ENCODE measurements at places on chromosomes 5 and 9.

DNA sequence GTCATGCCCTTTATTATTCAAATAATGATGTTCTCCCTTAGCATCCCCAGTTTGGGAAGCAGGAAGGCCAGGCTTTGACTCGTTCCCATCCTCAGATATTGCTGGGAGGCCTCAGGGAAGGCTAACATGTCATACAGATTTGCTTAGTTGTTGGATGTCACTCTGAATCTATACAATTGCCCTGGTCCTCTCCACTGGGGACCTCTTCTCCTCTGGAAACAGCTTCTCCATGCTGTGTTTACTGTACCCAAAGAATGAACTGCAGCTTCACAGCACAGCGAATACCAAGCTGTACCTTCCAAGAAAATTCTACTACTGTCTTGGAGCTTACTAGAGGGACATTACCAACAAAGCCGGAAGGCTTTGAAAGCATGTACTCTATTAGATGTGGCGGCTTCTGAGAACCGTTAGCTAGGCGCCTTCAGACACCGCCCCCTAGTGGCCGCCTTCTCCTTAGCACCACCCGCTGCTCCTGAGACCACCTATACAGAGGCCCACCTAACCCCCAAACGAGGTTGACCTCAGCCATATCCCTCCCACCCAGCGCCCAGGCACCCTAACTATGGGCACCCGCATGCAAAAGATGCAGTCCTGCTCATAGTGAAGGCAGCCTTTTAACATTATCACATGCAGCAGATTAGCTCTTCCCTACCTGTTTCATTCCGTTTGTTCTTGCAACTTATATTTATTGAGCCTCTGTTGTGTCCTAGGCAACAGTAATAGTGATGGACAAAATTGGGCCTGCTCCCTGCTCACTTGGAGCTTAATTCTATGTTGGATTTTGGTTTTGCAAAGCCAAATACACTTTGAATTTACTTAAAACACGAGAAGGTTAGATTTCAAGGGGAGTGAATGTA, 34.9 kb upstream of the FOXI1 start:
- DNase-seq: no peak

DNA sequence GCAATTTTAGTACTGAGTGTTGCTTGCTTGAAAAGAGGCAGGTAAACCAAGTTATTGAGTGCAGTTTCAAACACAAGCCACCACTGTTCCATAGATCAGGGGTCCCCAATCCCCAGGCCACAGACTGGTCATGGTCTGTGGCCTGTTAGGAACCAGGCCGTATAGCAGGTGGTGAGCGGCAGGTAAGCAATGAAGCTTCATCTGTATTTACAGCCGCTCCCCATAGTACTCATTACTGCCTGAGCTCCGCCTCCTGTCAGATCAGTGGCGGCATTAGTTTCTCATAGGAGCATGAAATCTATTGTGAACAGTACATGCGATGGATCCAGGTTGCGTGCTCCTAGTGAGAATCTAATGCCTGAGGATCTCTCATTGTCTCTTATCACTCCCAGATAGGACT, 41.5 kb upstream of the ABL1 start:
- DNase-seq: no peak

DNA sequence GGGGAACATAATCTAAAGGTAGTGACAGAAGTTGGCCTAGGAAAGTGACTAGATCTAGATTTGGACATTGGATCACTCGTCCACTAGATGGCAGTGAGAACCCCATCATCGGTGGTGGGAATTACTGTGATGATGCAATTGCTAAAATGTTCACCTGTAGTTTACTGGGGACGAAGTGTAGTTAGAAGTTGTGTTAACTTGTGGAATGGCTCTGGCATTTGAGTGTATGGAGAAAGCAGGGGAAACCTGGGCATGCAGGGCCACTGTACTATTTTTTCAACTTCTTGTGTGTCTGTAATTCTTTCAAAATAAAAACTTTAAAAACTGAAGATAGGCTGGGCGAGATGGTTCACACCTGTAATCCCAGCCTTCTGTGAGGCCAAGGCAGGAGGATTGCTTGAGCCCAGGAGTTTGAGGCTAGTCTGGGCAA, 75.5 kb downstream of the PHAX start:
- DNase-seq: no peak

DNA sequence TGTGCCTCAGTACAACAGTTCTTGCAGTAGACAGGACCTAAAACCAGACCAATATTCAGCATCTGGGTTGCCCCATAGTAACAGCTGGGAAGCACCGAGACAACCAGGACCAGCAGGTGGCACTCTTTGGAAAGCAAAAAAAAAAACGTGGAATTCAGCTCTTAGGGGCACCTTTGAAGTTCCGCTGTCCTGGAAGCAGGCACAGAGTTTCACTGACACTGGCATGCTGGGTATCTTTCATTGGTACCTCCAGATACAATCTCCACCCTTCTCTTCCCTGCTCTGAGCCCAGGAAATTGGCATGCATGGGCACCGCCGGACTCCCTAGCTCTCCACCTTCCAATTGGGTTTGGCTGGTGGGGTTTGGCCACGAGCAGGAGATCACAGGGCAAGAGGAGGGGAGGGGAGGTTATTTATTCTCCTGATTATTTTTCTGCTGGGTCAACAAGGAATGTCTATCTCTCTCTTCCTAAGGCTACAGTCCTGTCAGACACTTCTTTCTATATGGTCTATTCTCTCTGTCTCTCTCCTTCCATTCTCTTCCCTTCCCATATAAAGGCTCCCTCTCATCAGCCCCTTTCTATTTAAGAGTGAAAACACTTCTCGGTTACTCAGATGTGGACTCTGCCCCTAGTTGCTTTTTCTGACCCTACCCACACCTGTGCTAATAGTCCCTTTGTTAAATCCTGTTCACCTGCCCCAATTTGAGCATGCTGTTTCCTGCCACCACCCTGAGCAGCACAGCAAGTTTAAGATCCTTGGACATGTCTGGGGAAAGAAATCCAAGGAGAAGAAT, 1.9 kb upstream of the IDNK start:
- no peak for DNase-seq

GRCh38 chr5:145826895-145827674, 8.1 kb downstream of the PRELID2 start:
- DNase-seq: no peak

DNA sequence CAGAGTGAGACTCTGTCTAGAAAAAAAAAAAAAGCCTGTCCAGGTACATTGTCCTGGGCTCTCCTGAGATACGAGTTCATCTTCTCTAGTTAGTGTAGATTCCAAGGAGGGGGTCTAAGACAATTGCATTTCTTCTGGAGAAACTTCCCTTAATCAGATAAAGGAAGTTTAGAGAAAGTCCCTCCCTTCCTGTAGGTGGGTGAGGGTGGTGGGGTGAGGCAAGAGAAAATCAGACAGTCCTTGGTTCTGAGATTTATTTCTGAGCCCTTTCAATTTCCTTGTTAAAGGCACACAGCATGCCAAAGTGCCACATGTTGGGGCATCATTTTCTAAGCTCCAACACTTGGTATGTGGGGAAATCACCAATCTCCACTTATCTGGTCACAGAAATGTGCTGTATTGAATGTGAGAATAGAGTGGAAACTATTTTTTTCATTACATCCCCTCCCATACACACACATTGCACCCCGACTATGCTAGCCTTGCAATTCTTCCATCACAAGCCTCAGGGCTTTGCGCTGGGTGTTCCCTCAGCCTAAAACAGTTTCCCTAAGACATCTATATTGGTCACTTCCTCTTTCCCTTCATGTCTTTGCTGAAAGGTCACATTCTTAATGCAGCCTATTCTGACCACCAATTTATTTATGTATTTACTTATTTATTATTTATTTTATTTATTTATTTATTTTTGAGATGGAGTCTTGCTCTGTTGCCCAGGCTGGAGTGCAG, 5.1 kb upstream of the TUT7 start:
- DNase-seq: no peak

- DNase-seq: no peak
These were observed 39.4 kb downstream of the KDM3B start for GRCh38 chr5:138391859-138392386.

DNA sequence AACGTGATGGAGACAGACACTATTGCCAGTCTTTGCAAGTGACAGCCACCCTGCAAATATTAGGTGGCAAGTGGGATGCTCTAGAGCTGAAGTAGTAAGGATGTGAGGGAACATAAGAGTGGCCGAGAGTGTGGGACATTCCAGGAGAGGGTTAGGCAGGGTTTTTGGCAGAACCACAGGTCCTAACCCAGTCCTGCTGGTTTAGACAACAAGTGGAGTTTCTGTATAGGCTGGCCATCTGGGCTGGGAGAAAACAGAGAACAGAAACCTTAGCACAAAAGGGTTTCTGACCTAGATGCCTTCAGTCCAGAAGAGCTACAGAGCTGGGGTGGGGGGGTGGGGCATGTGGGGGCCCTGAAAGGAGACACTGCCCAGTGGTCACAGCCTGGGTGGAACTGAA, 107.4 kb downstream of the TMEM174 start:
- no peak for DNase-seq

DNA sequence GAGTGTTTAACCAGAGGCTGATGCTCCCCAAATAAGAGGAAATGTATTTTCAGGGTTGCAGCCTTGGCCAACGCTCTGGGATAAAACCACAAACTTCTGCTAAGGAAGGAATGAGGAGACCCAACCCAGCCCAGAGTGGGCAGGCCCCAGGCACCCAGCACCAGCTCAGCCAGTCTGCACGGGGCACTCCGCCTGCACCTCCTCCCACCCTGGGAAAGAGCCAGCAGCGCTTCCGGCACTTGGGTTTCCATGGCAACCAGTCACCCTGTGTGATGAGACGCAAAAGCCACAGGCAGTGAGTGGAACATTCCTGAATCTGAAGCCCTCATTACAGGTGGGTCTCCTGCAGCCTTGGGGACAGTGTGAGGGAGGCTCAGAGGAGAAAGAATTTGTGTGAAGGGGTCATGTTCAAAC, 85.2 kb upstream of the ZBTB43 start:
- DNase-seq: no peak

- DNase-seq: no peak
These were observed 326.6 kb downstream of the ARL15 start for GRCh38 chr5:53983568-53984460.

DNA sequence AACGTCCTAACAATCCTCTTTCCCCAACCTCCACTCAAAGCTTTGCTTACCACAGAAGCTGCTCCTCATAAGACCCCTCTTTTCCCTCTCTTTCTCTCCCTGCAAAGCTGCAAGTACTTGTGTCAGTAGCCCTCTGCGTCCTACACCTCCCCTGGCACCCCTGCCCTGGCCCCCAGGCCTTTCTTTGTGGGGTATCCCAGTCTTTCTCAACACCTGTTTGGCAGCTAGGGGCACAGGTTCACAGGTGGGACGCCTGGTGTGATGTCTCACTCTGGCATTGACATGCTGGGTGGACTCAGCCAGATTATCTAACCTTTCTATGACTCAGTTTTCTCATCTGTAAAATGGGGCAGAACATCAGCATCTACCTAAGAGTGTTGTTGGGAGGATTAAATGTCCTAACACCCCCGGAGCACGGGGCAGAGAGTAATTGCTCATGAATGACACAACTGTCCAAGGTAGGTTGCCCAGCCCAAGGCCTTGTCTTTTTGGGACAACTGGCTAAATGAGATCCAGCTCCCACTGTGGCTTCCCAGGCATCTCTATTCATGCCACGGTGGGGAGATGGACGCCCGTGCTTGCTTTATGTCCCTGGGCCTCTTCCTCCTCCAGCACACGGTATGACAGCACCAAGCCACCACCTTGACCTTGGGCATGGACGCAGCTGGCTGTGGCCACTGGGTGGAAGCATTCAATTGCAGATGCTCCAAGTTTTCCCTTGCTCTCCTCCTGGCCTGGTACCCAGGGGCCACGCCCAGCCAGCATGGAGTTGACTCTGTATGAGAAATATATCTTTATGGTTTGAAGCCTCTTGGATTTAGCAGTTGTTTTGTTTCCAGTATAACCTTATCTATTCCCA, 190.4 kb downstream of the RGS3 start:
- DNase-seq: no peak

DNA sequence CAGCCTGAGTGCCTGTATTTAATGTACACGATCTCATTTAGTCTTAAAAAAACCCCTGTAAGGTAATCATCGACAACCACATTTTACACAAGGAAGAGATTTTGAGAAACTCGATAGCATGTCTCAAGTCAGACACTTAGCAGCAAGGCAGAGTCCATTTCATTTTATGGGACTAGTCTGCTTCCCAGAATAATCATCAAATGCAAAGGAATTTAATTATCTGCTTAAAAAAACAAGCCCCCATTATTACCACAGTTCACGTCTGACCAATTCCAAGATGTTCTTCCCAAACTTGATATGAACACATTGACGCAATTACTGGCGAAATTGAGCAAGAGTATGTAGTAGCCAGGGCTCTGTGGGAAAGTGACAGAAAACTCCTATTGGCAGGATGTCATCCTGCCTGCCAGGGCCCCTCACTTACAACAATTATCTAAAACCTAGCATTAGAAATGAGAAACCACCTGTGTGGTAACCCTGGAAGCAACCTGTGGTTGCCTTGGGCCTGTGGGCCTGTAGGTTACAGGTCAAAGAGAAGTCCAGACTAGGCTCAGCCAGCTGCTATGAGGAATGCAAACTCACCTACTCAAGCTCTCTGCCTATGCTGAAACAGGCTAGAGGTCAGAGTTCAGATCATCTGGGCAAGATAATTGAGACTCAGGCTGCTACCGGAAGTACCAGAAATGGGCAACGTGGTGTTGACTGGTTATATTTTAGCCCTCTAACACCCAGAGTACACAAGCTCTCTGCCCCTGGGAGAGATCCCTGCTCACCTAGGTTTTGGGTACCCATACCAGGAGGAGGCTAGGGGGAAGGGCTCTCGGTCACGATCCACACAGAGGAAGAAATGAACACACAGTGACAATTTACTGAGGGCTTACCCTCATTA, 1.6 kb downstream of the B4GALT1 start:
- DNase-seq: no peak

DNA sequence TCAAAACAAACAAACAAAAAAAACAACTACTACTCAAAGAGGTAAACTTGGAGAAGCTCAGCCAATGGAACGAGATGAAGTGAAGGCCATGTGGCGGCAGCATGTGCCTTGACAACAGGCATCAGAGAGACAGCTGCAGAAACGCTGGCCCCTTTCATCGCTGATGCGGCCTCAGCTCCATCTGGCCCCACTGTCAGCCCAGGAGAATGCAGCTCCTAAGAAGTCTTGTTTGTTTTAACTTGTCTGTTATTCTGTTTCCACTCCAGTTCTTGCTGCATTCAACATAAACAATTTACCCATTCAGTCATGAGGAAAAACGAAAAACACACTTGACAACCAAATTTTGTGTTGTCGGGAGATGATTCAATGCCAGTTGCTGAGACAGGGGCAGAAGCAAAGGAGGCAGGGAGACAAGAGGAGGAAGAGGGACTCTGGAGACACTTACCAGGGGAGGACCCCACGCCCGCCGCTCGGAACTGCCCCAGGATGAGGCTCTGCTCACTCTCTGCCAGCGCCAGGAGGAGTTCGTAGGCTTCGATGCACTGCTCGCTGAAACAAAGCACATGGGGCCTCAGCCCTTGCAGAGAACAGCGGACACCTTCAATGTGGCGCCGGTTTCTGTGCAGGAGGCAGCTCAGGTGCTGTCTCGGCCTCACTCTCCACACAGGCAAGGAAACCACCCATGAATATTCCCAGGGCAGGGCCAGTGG, 91.2 kb downstream of the DCP2 start:
- DNase-seq: no peak
